Left kidney (tissue), 8 donors: ENCODE measurements at places on chromosomes 6 and 20. TPM values are rescaled to one million over a fixed set of nuclear protein-coding genes. Genes with fewer than 3 reads are reported as not detected.

Gene LTB
- polyA plus RNA-seq, result 0.91 TPM

Gene IL20RA
- polyA plus RNA-seq, result 2.1 TPM

Gene GPR63
- 4.9 TPM for polyA plus RNA-seq

Gene TOX2
- polyA plus RNA-seq, result 3.7 TPM

Gene ZMYND8
- 48.0 TPM for polyA plus RNA-seq

Gene TRAPPC3L
- polyA plus RNA-seq, result 0.53 TPM

Gene SIRPD
- polyA plus RNA-seq, result not detected

Gene PMEPA1
- polyA plus RNA-seq, result 16.0 TPM

Gene FAM217A
- 3.9 TPM for polyA plus RNA-seq

Gene SYNGAP1
- 40.9 TPM for polyA plus RNA-seq

Gene ZNF311
- polyA plus RNA-seq, result 7.9 TPM

Gene NFATC2
- 1.6 TPM for polyA plus RNA-seq

Gene PEDS1
- 20.7 TPM for polyA plus RNA-seq

Gene HRH3
- 0.15 TPM for polyA plus RNA-seq

Gene C6orf132
- 4.4 TPM for polyA plus RNA-seq

Gene RSPO3
- 26.7 TPM for polyA plus RNA-seq

Gene NEURL2
- polyA plus RNA-seq, result 7.3 TPM

Gene CHMP4B
- polyA plus RNA-seq, result 93.7 TPM

Gene KHDRBS2
- polyA plus RNA-seq, result 3.0 TPM

Gene KCNK5
- polyA plus RNA-seq, result 9.6 TPM

Gene CNR1
- polyA plus RNA-seq, result 1.5 TPM

Gene TRIM31
- polyA plus RNA-seq, result not detected

Gene BPIFB1
- polyA plus RNA-seq, result not detected

Gene GMDS
- polyA plus RNA-seq, result 60.1 TPM

Gene GPX5
- polyA plus RNA-seq, result not detected

Gene SCGN
- polyA plus RNA-seq, result 0.12 TPM

Gene TM9SF4
- polyA plus RNA-seq, result 72.0 TPM
